ENCODE measurements at places on chromosomes 1 and 21.

- no peak for ATAC-seq
Measured at GRCh38 chr1:235838021-235838420, 28.7 kb downstream of the LYST start.

DNA sequence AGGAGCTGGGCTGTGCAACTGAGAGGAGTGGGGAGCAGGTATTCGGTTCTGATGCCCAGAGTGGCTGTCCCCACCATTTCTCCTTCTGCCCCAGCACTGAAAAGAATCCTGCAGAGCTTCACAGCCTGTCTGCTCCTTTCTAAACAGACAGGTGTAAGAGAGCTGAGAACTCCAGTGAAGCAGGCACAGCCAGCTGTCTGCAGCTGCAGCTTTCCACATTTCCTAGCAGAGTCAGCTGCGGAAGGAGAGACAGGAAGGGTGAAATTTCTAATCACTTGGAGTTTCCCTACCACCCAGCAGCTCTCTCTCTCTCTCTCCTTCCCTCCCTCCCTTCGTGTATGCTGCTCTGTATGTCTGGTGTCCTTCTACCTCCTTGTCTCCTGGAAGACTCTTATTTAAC is 40.5 kb upstream of the GJB5 start:
- no peak for ATAC-seq

DNA sequence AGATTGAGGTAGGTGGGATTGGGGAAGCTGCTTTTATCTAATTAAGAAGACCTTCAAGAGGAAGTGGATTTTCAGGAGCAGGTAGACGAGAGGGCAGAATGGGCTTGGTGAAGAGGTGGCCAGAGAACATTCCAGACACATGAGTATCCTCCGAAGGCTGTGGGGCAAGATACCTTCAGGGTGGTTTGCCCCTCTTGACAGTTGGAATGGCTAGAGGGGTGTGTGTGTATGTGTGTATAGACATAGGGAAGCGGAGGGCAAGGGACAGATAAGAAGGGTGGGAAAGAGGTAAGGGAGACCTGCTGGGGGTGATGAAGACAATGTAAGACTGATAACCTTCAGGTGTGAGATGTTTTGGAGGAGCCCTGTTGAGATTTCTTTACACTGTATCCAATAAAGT is 46.8 kb upstream of the TSPAN2 start:
- no peak for ATAC-seq

- no peak for ATAC-seq
Measured at GRCh38 chr1:208203848-208204609, 40.2 kb downstream of the PLXNA2 start.

DNA sequence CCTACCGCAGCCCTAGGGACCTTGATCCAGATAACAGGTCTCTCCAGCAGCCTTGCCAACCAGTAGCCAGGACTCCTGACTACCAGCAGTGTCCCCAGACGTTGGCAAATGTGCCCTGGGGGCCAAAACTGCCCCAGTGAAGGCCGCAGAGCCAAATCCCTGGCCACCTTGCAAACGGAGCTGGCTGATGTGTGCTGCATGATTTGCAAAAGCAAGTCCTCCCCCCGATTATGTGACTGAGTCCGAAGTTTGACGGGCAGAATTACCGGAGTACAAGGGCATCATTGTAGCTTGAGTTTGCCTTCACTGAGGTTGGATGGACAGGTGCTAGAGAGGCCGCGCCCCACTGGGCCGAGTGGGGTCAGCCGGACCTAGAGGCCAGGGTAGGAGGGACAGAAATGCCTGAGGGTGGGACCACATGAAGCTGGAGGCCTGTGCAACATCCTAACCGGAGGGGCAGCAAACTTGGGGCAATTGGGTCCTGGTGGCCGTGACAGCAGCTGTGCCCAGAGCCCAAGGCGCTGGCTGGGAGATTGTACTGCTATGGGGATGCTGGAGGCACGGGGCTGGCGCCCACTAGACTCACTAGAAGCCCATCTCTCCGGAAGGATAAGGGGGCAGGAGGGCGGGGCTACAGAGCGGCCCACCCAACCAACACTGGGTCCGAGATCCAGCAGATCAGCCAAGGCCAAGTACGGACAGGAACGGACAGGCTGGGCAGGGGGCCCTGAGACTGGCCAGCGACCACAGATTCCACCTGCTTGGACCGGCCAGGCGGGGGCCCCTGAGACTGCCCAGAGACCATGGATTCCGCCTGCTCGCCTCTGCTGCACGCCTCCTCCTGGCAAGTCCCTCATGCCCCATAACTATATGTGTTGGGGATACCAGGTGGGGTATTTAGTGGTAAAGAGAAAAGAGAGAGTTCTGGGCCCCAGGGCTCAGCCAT is 2.8 kb downstream of the ARHGEF16 start:
- no peak for ATAC-seq

DNA sequence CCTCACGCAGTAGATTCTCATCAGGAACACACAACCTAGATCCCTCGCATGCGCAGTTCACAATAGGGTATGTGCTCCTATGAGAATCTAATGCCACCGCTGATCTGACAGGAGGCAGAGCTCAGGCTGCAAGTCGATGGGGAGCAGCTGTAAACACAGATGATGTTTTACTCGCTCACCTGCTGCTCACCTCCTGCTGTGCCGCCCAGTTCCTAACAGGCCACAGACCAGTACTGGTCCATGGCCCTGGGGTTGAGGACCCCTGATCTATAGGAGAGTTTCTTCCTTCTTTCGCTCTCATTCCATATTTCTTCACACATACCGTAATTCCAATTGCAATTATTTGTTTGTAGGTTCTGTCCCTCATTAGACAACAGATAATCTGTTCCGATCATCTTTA is 103.4 kb downstream of the CLEC20A start:
- no peak for ATAC-seq

GRCh38 chr21:41240040-41240439 is 72.1 kb downstream of the BACE2 start:
- ATAC-seq: peak; percentile 36

GRCh38 chr1:39720094-39720999 is 18.3 kb upstream of the PPIE start:
- ATAC-seq: peak; percentile 83

DNA sequence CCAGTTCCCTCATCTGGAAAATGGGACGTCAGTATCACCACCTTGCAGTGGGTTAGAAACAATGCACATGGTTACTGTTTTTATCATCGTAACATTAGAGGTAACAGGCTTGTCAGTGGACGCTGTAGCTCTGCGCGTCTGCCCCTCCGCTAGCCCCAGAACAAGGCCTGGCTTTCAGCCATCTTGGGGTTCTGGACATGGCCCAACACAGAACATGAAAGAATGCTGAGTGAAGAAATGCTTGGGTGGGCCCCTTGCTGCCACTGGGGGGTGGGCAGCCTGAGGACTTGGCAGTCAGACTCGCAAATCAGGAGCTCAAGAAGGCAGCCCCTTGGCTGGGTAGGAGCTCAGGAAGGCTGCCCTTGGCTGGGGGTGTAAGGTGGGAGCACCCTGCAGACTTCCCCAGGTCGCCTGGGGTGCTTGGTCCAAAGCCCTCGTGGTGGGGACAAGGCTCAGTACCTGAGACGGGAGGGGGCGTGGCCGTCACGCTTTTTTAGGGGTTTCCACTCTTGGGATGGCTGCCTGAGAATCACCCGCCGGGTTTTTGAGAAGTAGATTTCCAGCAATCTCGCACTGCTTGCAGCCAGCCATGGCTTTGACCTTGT is 51.7 kb downstream of the SLC37A1 start:
- ATAC-seq: no peak

- ATAC-seq: peak; percentile 29
Measured at GRCh38 chr1:61618755-61619154, 106.2 kb downstream of the TM2D1 start.

- ATAC-seq: peak; percentile 78
Measured at GRCh38 chr21:41726970-41727783, 39.7 kb downstream of the RIPK4 start.

- ATAC-seq: no peak
Measured at GRCh38 chr1:194809665-194810064, 1623.3 kb upstream of the B3GALT2 start.

GRCh38 chr1:101033017-101033416 is 7.4 kb upstream of the DPH5 start:
- ATAC-seq: no peak

GRCh38 chr1:242086706-242087105 is 87.8 kb upstream of the MAP1LC3C start:
- ATAC-seq: no peak

GRCh38 chr1:8396786-8397406 is 79.0 kb downstream of the SLC45A1 start:
- peak; percentile 60 for ATAC-seq

DNA sequence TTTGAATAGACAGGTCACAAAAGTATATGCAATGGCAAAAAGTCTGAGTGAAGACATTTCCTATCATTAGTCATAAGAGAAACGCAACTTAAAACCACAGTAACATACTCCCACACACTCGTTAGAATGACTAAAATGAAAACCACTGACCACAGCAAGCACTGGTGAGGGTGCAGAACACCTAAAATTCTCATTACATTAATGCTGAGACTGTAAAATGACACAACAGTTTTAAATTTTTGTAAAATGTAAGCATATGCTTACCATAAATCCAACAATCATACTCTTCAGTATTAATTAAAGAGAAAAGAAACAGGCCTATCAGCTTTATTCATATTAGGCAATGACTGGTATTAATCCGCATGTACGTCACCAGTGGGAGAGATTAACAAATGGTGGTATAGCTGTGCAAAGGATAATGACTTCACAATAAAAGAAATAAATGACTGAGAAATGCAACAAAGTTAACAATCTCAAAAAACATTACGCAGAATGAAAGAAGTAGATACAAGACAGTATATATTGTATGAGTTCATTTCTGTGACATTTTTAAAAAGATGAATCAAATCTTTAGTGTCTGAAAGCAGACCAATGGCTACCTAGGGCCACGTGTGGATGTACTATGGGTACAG is 253.5 kb downstream of the AKT3 start:
- no peak for ATAC-seq

DNA sequence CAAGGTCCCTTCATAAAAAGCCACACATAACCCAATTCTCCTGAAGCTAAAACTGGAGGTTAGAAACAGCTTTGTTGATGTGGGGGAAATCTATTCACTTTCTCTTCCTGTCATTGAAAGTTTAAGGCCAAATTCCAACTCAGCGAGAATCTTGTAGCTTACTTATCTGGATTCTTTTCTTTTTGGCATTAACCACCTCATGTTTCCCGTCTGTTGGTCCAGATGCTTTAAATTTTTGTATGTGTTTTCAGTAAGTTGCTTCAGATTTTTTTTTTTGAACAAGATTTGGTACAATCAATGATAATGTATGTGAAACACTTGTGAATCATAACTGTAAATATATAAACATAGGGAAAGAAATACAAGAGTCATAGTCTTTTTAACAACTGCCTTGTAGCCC is 33.7 kb upstream of the NEK7 start:
- no peak for ATAC-seq

- no peak for ATAC-seq
Measured at GRCh38 chr21:45327441-45328197, 39.9 kb upstream of the POFUT2 start.

DNA sequence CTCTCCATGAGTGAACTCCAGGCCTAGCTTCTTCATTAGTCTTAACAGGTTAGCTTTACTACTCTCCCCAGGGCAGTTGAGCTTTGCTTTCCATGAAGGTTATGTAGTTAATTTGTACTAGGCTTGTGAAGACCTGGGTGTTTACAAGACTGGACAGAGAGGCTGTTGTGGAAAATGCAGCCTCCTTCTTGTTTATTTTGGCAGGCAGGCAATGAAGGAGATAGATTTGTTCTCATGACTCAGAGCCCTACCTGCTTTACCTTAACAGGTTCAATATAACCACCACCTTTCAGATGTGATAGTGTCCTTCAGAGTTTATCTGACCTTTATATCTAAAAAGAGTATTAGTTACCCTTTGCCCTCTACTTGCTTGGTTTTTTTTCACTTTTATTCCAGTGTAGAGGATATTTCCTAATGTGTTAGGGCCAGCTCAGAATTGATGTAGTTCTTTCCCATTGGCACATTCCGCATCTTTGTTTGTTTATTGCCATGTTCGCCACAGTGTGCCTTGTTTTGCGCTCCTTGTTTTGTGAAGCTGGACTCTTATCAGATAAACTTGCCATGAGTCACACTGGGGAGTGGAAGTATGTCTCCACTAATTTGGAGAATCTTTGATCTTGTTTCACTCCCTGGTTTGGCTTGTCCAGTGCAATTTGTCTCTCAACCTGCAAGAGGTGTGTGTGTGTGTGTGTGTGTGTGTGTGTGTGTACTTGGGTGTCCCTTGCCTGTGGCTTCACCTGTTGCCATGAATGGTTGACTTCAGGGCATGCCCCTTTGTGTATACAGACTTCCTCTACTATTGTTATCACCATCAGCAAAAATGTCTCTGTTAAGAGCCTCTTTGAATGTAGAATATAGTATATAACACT is 87.4 kb upstream of the MACF1 start:
- ATAC-seq: peak; percentile 41

GRCh38 chr21:44297525-44298290 is 2.1 kb upstream of the PFKL start:
- ATAC-seq: peak; percentile 47

GRCh38 chr1:110756506-110756905 is 81.8 kb upstream of the KCNA3 start:
- no peak for ATAC-seq

GRCh38 chr21:27571706-27572105 is 604.8 kb upstream of the ADAMTS5 start:
- ATAC-seq: no peak

DNA sequence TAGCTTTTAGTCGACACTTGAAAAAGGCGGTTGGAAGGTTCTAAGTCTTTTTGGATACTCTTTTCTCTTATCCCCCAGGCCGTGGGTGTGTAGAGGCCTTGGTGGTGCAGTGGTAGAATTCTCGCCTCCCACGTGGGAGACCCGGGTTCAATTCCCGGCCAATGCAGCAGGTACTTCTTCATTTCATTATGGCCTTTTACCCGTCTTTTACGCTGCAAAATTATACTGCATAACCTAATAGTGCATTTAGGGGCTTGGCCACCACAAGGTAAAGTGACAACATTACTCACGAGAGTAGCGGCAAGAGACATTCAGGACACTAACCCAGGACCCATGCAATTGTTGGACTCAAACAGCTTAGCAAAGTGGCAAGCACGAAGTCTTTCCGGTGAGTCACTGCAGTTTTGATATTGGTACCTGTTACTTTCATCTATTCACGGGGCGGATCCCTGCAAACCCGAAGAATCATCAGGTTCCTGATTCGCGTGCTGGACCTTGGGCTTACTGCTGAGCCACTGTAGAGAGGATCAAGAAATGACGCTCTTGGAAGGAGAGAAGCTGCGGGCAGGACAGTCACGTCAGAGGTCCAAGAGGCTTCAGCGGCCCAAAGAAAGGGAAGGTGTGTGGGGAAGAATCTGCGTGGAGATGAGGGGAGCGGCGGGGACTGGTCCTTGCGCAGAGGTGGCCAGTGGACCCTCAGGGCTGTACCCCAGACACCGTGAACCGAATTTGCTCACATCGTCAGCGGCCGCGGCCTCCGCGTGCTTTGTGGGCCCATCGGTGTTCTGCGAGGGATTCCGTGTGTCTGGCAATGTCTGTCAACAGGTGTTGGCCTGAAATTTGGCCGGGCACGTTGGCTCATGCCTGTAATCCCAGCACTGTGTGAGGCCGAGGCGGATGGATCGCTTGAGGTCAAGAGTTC is 12.9 kb upstream of the RNU1-4 start:
- peak; percentile 79 for ATAC-seq

GRCh38 chr21:31530897-31531705 is 128.4 kb upstream of the SOD1 start:
- peak; percentile 72 for ATAC-seq
